Right lobe of liver (tissue), 6 donors: ENCODE measurements at places on chromosomes 5 and 9. TPM values are rescaled to one million over a fixed set of nuclear protein-coding genes. Genes with fewer than 3 reads are reported as not detected.
A peak's percentile ranks its signal among the peaks of the same experiment; 100 is the strongest.

The ARSI gene
- 0.06 TPM for total RNA-seq

DNA sequence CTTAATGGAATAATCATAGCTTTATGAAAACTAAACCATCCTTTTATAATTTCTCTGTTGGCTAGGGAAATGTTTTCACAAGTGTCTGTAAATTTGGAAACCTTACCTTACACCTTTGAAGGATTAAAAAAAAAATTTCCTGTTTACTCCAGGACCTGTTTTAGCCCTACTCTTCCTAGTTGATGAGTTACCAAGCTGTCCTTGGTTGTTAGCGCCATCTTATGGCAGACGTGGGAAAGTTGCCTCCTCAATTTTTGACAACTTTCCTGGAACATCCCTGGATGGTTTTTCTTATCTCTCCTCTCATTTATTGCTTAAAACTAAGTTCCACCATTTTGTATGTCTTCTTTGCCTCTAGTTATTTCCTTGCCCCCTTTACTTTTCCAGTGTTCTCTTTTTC is 25.7 kb downstream of the ZSWIM6 start:
- H3K27ac ChIP-seq: no peak overlapping the region
- no peaks in the 10 kb centered on the region for H3K36me3 ChIP-seq
- H3K4me1 ChIP-seq: peaks cover 2% of the 10 kb centered on the region
- DNase-seq: no peak
- no peak overlapping the region for H3K4me3 ChIP-seq

DNA sequence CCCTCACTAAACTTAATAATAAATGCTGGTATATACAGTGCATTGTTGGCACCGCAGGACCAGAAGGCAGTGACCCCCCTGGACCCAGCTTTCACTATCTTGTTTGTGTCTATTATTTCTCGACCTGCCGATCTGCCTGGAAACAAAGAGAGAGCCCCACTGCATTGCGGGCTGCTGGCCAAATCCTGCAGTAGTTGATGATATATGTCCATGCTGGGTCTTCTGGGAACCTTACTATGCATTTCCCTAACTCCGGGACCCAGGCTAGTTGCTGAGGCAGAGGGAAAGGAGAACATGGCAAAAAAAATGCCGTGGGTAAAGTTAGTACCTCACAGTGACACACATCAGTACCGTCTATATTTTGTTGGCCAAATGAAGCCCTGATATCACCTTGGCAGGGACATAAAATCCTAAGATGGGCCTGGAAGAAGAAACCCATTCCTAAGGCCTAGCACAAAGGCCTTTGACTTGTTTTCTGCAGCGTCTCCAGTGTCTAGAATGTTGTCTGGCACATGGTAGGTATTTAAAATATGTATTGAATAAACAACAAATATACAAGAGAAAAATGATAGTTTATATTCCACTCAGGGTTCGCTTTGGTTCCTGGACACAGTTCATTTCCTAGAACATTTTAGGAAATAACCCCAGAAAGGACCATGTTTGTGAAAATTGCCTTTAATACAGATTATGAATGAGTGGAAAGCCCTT is 46.1 kb downstream of the NMUR2 start:
- no peak overlapping the region for H3K27ac ChIP-seq
- no peak for DNase-seq
- no peak overlapping the region for H3K4me3 ChIP-seq
- no peaks in the 10 kb centered on the region for H3K36me3 ChIP-seq
- no peaks in the 10 kb centered on the region for H3K4me1 ChIP-seq

DNA sequence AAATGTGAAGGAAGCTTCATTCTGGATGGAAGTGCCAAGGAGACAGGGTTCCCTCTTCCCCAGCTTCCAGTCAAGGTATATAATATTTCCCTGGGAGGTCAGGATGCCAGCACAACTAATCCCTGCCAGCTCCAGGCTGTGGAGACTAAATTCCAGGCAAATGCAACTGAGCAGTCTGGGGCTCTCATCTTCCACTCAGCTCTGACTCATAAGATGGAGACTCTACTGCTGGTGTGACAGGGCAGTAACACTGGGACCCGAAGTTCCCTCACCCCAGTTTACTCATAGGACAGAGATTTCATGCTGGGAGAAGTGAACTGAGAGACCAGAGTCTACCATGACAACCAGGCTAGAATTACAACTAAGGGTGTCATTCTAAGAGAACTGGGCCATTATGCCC is 235.4 kb downstream of the FSTL4 start:
- H3K27me3 ChIP-seq: no peaks in the 10 kb centered on the region
- no peaks in the 10 kb centered on the region for H3K4me1 ChIP-seq

DNA sequence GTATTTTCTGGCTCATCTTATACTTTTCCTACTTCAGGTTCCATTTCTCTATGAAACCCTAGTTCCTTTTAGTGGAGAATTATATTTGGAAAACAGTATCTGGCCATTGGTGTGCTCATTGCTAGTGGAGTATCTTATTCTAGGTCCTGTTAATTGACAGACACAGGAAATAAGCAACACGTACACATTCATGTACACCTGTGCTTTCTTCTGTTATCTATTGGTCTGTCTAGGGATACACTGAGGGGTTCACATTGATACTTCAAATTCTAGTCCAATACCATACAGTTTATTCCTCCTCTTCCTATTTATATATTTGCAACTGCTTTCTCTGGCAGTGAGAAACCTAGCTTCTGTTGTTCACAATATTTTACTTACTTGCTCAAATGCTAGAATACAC is 110.2 kb downstream of the FER start:
- no peak overlapping the region for H3K27ac ChIP-seq
- no peak overlapping the region for H3K4me3 ChIP-seq
- DNase-seq: no peak
- H3K36me3 ChIP-seq: no peaks in the 10 kb centered on the region
- H3K4me1 ChIP-seq: no peaks in the 10 kb centered on the region

DNA sequence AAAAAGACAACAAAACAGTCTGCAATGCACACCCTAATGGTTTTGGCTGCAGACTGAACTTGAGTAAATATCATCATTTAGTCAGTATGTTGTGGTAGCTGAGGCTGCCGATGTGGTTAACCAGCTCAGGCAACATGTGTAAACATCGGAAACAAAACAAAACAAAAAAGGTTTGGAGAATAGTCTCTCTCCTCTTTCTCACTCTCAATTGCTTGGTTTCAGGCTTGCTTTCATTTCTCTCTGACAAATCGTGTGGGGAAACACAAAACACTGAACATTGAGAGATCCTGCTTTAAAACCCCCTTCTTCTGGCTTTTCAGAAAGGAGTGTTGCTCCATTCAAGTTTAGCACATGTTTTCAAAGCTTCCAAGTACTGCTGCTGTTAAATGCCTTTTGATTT is 453.3 kb downstream of the BNC2 start:
- no peaks in the 10 kb centered on the region for H3K27me3 ChIP-seq
- no peak overlapping the region for H3K27ac ChIP-seq
- H3K36me3 ChIP-seq: no peaks in the 10 kb centered on the region

GRCh38 chr9:14309403-14309802 is 4.5 kb downstream of the NFIB start:
- peaks cover 5% of the 10 kb centered on the region for H3K36me3 ChIP-seq
- H3K4me1 ChIP-seq: peaks cover 41% of the 10 kb centered on the region
- peak overlapping the region; percentile 3 for H3K27ac ChIP-seq
- DNase-seq: no peak
